ENCODE measurements at places on chromosomes 2 and 18.

DNA sequence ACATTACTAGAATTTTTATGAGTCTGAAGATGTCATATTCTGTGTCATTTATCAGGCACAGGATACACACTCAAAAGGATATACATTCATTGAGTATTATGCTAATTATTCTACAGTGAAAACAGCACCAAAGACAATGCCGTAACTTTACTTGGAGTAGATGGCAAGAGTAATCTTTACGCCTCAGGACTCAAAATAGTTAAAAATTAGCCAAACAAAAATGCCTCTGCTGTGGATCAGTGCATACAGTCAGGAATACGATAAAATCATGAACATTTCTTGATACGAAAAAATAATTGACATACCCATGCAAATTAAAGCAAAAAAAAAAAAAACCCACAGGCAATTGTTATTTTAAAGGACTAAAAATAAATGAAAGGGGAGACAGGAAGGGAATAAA, 129.7 kb downstream of the NETO1 start:
- no peak for DNase-seq

DNA sequence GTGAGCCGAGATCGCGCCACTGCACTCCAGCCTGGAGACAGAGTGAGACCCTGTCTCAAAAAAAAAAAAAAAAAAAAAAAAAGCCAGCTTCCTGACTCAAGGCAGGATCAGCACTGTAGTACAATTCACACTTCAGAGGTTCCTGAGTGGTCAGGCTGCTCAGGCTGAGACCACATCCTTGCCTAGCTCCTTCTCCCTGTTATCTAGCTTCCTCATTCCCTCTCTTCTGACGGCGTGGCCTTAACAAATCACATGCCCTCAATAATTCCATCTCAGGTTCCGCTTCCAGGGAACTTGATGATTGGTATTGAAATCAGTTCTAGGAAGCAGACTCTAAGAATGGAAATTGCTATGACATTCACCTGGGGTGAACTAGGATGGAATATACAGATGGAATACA, 29.8 kb upstream of the KDM3A start:
- DNase-seq = no peak

DNA sequence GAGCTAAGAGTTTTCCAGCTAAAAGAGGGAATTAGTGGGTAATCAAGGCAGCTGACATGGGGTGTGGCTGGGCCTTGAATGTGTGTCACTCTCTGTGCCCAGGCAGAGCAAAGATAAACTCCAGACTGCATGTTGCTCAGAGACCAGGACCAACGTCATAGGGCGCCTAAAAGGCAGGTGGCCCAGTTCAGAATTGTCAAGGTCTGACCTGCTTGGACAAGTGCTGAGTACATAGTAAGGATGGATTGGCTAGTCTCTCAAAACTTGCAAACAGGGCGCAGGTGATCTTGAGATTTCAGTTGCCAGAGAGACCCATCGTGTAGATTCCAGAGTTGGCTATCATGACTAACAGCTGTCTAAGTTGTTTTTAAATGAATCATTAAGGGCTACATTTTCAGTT, 19.0 kb downstream of the CLUL1 start:
- no peak for DNase-seq

DNA sequence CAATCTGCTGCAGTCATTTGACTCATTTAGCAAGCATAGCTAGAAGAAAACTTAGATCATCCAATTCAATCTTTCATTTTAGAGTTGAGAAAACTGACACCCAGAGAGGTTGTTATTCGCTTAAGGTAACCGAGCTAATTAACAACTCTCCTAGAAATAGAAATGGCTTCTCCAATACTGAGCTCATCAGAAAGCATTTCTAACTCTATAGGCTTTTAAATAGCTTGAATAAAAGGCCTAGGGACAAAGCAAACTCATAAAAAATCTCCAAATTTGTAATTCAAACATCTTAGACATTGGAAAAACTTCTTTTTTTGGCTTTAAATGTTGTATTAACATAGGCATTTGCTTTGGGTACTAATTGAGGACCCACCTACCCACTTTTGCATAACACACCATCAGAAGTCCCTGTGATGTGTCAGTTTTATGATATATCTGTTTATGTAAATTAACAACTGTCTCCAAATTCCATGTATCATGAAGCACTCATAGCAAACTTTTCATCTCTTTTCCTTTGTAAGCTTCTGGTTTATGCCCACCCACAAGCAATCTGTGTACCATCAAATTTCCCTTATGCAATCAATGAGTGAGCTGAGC, 343.9 kb upstream of the CHST9 start:
- no peak for DNase-seq

GRCh38 chr18:69758458-69758857, 189.2 kb downstream of the CD226 start:
- DNase-seq = no peak

DNA sequence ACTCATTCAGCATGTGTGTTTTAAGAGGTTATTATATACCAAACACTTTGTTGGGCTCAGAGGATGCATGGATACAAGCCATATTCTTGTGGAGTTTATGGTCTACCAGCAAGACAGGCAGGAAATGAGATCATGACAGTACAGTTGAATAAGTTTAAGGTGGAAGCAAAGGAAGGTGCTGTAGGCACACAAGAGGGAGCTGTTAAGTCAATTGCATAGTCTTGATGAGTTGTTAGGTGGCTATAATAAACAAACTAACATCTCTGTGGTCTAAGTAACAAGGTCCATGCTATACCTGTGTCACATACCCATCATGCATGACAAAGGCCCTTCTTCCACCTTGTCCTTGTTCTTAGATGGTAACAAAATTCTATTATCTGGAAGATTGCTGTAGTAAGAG, 538.3 kb downstream of the CNTNAP5 start:
- no peak for DNase-seq

GRCh38 chr2:195029804-195030654, 627.0 kb upstream of the SLC39A10 start:
- DNase-seq = no peak

DNA sequence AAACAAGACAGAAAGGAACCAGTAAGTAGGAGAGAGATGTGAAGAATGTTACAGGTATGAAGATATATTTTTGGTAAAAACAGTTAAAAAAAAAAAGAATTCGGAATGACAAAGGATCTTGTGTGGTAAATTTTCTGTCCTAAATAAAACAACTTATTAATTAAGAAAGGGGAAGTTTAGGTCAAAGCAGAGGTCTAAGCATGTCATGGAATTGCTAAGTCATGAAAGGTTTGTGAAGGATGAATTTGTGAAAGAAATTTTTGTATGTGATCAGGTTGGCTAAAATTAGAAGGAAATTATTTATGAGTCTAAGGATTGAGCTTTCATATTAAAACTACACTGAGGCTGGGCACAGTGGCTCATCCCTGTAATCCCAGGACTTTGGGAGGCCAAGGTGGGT, 11.1 kb upstream of the ALPG start:
- no peak for DNase-seq

All from activated CD4-positive, alpha-beta T cell treated with anti-CD3 and anti-CD28 coated beads for 48 hours (primary cell).